ENCODE measurements at places on chromosomes 11 and 22. TPM values are rescaled to one million over a fixed set of nuclear protein-coding genes. Genes with fewer than 3 reads are reported as not detected.
A peak's percentile ranks its signal among the peaks of the same experiment; 100 is the strongest.

- no peak for DNase-seq
Observed at GRCh38 chr11:79418241-79418640, 22.6 kb downstream of the TENM4 start.

DNA sequence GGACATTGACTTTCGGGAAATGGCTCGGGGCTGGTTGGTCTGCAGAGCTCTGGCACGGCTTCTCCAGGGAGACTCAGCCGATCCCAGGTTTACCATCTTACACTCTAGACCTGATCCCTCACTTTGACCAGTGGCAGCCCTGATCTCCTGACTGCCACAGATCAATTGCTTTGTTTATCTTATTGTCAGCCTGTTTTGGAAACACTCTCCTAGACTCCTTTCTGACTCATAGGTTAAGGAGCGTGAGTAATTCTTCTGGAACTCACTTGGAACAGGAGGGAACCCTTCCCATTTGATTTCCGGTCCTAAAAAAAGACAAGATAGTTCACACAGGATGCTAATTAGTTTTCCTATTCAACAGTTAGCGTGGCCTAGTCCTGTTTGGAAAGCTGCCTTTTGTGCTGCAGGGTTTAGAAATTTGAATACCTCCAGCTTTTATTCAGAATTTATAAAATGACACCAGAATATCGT, 16.0 kb upstream of the BMAL1 start:
- DNase-seq: peak; percentile 66

GRCh38 chr11:121300972-121301699, 8.6 kb downstream of the SC5D start:
- no peak for DNase-seq

DNA sequence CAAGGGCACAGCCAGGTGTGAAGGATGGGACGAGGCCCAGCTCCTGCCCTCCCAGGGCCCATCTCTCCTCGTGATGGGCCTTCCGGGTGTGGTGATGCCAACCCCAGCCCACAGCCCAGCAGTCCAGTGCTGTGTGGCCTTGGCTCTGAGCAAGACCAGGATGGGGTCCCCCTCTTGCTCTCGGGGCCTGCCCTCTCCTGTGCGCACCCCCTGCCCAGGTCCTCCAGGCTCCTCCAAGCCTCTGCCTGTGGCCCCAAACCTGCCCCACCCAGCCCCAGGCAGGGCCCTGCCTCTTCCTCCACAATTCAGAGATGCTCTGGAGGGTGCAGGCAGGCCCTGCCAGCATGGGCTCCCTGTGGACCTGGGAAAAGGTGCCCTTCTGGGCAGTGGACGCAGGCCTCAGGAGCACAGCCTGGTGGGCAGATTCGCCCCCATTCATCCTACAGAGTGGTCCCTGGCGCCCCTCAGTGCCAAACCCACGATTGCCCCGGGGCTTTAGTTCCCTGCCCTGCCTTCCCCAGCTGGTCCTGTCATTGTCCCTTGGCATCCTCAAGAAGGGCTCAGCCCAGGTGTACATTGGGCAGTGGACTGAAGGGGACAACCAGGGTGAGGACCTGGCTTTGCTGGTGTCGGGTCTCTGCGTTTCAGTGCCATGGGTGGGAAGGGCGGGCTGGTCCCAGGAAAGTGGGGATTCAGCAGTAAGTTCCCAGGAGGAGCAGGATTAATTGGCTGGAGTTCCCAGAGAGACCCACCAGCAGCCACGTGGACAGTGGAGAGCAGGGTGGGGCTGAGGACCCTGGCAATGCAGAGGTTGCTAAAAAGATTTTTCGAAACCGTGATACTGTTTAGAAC, 19.8 kb downstream of the EIF1AD start:
- DNase-seq: no peak

PAMR1 gene
- polyA plus RNA-seq: 8.4 TPM

All from hindlimb muscle (tissue), 1 donor.